ENCODE measurements at places on chromosomes 6 and 20.

GRCh38 chr6:33314943-33315792 lies 1.3 kb upstream of the TAPBP start:
- DNase-seq: peak; percentile 24

GRCh38 chr6:158369241-158369640 lies 57.0 kb downstream of the TULP4 start:
- no peak for DNase-seq

DNA sequence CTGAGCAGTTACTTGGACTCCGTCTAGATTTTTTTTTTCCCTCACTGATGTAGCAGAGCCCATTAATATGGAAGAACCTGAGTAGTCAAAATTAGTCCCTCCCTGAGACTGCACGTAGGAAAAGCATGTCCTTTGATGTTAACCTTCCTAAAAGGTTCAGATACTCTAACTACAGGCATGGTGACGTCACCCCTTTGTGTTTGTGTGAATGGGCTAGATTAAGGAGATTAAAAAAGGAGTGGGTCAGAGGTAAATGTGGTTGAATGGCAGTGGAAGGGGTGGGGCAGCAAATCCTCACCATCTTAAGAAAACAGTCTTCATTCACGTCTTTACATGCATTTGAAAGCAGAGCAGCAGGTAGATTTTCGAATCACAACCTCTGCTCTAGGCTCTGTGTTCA lies 521.1 kb downstream of the TFAP2B start:
- DNase-seq: no peak

- DNase-seq: no peak
Measured at GRCh38 chr20:34956751-34957472, 1.2 kb downstream of the MYH7B start.

- no peak for DNase-seq
Measured at GRCh38 chr20:35527122-35527769, 2.2 kb downstream of the C20orf173 start.

DNA sequence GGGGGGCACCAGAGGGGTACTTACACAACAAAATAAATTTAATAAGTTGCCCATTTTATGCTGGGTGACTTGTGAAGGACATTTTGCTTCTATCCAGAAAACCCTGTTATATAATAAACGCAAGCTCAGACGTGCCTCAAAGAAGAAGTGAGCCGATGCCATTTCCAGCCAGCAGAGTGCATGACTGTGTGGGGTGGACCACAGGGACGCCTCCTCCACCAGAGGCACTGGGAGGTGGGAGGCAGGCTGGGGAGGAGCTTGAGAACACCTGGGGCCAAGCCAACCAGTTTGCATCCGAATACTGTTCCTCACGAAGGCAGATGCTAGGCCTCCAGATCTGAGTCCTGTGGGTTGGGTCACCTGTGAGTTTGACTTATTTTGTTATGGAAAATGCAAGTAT lies 363.8 kb downstream of the RNGTT start:
- no peak for DNase-seq

GRCh38 chr6:159978291-159979135 lies 9.6 kb downstream of the IGF2R start:
- DNase-seq: no peak

DNA sequence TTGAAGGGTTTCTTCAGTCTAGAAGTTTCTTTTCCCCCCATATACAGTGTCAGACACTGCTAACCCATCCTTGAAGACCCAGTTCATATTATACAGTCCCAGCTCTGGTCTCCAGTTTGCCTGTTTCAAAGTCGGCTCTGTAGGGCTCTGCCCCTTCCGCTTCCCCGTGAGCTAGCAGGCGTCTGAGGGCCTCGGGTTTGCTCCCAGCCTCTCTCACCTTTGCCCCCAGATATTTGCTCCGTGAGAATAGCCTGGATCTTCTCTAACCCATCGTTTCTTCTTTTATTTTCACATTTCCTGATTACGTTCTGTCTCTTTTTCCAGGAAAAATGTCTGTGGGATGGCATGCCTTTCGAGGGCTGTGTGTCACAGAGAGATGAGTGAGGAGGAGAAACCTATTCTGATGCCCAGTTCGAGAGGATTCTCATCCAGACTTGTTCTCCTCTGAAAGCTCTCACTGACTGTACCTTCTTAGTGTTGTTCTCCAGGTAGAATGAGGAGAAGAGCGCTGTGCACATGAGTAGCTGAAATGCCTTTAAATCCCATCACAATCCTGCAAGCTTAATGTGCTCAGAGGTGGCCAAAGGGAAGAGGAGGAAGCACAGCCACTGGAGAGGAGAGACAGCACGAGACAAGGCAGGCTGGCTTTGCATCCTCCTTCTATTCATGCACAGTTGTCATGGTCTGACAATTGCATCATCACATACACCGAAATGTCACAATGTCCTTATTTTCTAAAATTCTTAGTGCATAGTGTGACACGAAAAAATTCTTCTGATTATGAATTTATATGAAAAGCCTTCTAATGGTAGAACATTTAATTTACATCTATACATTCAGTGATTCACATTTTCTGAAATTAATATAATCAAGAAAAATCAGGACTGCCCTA lies 171.1 kb downstream of the FOXA2 start:
- no peak for DNase-seq

DNA sequence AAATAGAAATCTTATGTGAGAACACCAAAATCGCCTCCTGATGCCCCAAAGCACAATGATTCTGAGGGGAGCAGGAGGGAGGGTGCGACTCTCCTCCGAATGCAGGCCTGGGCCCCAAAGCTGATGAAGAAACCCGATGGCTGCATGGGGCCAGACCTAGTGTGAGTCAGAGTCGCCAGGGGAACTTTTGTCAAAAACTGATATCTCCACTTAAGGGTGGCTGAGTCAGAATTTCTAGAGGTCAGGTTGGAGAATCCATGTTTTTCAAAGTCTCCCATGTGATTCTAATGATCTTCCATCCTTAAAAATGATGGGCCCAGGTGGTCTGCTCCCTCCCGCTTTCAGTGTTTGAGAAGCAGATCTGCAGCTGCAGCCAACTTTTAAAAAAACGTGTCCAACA lies 172.8 kb downstream of the BACH2 start:
- DNase-seq: no peak

GRCh38 chr6:14924126-14925024 lies 321.5 kb upstream of the JARID2 start:
- peak; percentile 14 for DNase-seq

DNA sequence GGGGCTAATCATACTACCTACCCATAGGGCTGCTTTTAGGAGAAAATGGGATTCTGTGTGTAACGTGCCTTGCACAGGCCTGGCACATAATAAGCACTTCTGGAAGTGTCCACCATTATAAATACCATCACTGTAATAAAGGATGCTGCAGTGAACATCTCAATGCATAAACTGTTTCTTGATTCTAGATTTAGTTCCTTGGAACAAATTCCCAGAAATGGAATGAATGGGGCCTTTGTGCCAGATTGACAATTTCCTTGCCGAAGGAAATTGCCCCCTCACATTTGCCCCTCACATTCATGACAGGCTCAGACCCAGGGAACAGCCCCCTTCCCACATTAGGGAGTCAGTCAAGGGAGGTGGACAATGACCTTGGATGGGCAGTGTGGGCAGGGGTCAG lies 29.2 kb downstream of the BPIFB4 start:
- no peak for DNase-seq

- no peak for DNase-seq
Measured at GRCh38 chr20:2335096-2335870, 39.5 kb downstream of the TGM3 start.

DNA sequence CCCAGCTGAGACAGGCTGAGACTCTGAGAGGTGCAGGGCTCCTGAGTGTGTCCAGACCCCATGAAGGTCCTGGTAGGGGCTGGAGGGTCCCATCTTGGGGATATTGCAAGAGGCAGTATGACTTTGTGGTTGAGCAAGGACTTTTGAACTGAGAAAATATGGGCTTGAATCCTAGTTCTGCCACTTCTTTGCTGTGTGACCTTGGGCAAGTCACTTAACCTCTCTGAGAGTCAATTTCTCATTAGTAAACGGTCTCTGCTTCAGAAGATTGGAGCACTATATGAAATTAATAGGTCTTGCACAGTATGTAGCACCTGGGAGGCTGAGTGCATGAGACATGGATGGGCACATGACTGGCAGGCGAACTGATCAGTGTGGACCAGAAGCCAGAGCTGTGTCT lies 42.7 kb downstream of the TFEB start:
- DNase-seq: no peak

DNA sequence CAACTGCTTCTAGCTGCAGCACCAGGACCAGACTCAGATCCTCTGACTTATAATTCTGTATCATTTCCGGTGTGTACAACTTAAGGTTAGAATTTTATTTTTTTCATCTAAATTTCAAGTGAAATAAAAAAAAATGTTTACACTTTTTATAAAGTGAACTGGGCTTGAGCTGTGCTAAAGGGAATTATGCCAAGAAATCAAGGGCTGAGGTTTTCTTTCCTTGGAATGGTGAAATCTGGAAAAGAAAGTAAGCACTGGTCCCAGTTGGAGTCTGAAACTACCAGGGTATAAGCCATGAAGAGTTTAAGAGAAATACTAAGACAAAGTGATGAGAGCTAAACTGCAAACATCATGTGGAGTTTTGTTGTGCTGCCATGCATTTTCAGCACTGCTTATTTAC lies 21.7 kb upstream of the FYN start:
- DNase-seq: no peak

- no peak for DNase-seq
Measured at GRCh38 chr6:127267646-127268625, 1.3 kb downstream of the RNF146 start.

- DNase-seq: no peak
Measured at GRCh38 chr6:43963203-43963602, 164.0 kb downstream of the MRPL14 start.

DNA sequence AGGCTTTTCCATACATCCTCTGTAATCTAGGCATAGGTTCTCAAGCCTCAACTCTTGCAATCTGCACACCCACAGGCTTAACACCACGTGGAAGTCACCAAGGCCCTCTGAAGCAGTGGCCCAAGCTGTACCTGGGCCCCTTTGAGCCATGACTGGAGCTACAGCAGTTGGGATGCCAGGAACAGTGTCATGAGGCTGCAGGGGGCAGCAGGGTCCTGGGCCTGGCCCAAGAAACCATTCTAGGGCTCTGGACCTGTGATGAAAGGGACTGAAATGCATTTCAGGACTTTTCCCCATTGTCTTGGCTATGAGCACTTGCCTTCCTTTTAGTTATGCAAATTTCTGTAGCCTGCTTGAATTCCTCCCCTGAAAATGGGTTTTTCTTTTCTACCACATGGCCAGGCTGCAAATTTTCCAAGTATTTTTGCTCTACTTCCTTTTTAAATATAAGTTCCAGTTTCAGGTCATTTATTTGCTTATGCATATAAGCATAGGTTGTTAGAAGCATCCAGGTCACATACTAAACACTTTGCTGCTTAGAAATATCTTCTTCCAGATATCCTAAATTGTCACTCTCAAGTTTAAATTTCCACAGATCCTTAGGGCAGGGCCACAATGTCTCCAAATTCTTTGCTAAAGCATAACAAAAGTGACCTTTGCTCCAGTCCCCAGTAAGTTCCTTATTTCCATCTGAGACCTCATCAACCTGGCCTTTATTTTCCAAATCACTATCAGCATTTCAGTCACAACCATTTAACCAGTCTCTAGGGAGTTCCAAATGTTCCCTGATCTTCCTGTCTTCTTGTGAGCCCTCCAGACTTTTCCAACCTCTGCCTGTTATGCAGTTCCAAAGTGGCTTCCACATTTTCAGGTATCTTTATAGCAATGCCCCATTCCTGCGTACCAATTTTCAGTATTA lies 48.6 kb upstream of the CD2AP start:
- no peak for DNase-seq

DNA sequence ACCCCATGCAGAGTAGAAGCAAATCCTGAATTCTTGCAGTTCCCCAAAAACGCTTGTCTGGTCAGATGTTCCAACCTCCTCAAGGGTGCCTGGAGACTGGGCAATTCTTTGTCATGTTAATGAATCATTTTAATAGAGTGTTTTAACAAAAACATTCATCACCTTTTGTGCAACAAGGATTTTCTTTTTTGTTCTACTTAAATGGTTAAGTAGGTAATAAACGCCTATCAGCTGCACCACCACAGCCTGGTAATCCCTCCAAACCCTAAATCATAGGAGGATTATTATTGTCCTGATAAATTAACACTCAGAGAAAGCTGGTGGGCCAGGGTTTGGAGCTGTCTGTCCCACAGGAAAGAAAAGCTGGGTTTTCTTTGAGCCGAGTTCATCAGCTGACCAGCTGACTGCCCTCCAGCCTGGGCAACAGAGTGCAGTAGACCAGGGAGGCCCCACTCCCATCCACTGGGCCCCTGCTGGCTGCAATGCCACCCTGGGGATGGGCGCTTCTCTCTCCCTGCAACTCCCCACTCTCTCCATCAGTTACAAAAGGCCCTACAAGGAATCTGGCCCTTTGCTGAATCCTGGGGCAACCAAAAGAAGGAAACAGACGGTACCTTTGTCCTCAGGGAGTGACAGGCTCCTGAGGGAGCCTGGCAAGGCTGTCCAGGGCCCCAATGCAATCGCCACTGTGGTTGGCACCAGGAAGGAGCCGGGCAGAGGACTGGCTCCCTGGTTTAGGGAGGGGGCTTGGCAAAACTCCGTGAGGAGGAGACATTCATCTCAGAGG lies 23.1 kb upstream of the BMP7 start:
- no peak for DNase-seq

- no peak for DNase-seq
Measured at GRCh38 chr6:121951918-121952379, 447.5 kb upstream of the HSF2 start.

- DNase-seq: no peak
Measured at GRCh38 chr20:17854307-17854903, 114.2 kb downstream of the SNX5 start.

GRCh38 chr20:20956513-20956931 lies 149.6 kb downstream of the LINC00237 start:
- no peak for DNase-seq

DNA sequence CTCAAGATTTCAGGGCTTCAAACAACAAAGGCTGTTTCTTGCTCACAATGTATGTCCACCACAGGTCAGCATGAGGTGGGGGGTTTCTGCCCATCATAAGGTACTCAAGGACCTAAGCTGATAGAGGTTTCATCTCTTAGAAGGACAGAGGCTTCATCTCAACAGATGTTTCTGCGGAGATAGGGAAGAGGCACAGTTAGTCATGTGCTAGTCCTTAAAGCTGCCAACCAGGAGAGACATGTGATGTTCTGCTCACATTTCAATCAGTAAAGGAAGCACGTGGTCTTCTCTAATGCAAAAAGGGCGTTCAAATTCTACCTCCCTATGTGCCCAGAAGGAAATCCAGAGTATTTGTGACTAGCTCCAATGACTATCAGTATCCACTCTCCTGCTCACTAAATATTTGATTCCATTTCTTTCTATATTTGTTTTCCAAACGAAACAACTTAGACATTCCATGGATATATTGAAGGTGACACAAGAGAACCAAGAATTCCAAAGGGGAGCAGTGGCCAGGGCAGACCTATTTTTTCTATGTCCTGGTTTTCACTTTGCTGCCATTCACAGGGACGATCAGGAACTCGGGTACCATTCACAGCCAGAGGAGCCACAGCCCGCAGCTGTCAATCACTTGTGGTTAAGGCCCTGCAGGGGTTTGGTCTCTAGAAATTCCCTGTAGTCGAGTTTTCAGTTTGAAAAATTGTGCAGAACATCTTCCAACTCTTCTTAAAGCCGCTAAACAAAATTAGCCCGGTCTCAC lies 173.2 kb upstream of the FOXA2 start:
- DNase-seq: no peak

GRCh38 chr6:52152711-52153160 lies 33.4 kb upstream of the IL17A start:
- no peak for DNase-seq

Measured in NCI-H774 (cell line).